ENCODE measurements at places on chromosomes 13 and 19.

GRCh38 chr19:33300009-33300893 is 2.1 kb downstream of the CEBPA start:
- DNase-seq: no peak

GRCh38 chr13:99743094-99743493 is 228.5 kb downstream of the ZIC5 start:
- DNase-seq: no peak

- no peak for DNase-seq
These were observed 43.7 kb upstream of the LDLR start for GRCh38 chr19:11045536-11045935.

- no peak for DNase-seq
These were observed 36.4 kb downstream of the RNF6 start for GRCh38 chr13:26185720-26186117.

DNA sequence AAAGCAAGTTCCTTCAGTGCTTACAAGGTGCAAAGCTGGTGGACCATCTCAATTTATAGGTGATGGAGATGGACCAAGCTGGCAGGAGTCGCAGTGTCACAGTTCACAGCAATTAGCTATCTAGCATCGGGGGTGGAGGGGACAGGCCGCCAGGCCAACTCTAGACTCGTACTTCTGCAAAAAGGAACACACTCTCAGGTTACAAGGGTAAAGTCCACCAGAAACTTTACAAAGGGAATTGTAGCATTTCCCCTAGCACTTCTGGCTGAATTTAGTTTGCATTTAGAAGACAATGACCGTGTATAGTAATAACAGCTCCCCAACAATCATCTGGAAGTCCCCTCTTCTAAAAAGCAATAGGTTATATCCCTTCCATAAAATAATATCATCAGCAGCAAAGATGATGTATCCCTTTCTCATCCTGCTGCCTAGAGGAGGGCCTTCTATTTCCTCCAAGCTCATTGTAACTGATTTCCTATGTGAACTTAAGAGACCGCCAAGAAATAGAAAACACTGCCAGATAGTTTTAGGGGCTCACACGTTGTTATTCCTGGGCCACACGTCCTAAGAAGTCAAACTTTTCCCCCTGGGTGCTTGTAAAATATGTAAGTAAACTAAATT is 8.5 kb upstream of the DOCK9 start:
- no peak for DNase-seq

GRCh38 chr13:34654203-34654602 is 287.9 kb upstream of the NBEA start:
- DNase-seq: no peak

GRCh38 chr19:33740811-33741396 is 55.8 kb upstream of the KCTD15 start:
- no peak for DNase-seq

- no peak for DNase-seq
These were observed 440.5 kb upstream of the SGCG start for GRCh38 chr13:22740264-22740663.

DNA sequence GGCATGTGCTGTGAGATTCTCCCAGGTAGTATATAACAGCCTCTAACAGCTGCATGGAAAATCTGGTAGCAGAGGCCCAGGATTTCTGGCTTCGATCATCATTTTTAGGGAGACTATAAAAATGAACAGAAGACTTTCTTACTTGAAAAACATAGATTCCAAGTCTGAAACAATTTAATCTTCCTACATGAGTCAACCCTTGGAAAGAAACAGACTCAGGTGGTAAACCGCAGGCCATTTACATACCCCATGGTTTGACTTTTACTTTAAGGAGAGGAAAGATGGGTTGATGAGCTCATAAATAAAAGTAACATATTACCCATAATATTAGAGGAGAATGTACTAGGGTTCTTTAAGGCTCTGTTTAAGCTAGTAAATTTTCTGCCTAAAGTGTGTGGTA is 121.6 kb downstream of the CYSLTR2 start:
- DNase-seq: no peak

- no peak for DNase-seq
These were observed 888.8 kb downstream of the SLITRK6 start for GRCh38 chr13:84910423-84910822.

DNA sequence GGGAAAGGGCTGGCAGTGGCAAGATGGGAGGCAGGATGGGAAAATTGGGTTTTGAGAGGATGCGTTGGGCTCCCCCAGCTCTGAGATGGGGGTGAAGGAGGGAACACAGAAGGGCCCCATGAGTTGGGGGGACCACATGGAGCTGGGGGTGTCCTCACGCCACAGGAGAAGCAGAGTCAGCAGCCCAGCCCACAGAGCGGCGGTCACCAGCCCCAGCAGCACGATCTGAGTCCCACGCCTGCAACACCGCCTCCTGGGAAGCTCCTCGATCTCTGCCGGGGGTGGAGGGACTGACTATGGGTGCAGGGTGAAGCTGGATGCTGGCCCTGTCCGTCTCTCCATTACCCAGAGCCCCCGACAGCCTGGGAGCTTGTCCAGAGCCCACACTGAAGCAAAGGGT is 3.3 kb downstream of the FCER2 start:
- DNase-seq: no peak

DNA sequence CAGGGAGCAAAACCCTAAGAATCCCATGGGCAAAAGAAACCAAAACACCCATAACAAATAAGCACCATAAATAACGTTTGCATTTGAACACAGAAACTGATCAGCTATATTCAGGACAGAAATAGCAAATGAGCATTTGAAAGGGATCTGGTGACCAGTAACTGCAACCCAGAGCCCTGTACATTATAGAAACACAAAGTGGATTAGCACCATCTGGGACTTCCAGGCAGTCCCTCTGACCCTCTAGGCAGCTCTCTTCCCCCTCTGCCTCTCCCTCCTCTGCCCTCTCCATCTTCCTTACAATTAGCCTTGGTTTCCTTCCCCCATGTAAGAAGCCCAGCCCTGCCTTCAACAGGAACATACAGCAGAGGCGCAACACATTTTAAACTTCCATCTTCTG is 215.0 kb downstream of the DCLK1 start:
- no peak for DNase-seq

- DNase-seq: no peak
These were observed 969 bp upstream of the CEACAM5 start for GRCh38 chr19:41707502-41707812.

- DNase-seq: no peak
These were observed 121.2 kb downstream of the PDS5B start for GRCh38 chr13:32707471-32707870.

DNA sequence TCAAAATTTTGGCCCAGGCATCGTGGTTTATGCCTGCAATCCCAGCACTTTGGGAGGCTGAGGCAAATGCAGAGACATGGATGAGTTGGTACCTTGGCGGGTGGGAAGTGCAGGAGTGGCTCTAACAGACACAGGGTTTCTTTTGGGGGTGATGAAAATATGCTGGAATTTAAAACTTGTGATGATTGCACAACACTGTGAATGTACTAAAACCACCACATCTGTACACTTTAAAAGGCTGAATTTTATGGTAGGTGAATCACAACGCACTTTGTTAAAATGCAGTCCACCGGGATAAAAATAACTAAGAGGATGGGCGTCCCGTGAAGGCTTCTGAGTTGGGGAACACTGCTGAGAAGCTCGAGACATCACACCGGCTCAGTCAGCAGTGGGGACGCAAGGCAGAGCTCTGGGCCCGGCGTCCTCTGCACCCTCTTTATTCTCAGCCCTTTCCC is 47.1 kb downstream of the MLLT1 start:
- DNase-seq: no peak

DNA sequence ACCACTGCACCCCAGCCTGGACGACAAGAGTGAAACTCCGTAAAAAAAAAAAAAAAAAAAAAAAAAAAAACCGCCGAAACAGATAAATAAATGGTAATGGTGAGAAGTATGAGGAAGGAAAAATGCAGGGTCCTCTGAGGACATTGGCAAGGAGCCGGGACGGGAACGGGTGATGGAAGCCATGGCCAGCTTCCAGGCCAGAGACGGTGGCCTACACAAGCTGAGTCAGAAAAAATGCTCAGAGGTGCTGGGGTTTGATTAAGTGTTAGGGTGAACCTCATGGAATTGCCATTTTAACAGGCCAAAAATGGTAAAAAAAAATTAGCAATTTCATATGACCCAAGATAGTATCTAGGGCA is 866 bp upstream of the ZSWIM4 start:
- DNase-seq: no peak

DNA sequence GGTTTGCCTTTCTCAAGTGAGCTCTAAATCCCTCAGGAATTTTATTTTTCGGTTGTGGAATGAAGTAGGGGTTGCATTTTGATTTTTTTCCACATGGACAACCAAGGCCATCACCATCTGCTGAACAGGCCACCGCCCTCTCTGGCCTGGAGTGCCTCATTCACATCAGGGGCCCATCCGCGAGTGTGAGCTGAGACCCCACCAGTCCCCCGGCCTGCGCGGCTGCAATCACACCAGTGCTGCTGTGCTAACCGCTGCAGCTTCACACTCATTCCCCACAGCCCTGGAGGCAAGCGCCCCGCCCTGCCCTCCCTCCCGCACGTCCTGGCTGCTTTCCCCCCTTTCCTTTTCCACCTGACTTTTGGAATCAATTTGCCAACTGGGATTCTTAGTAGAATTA is 35.7 kb upstream of the ARHGEF7 start:
- DNase-seq: no peak

GRCh38 chr13:70415136-70415535 is 306.9 kb upstream of the KLHL1 start:
- DNase-seq: no peak

DNA sequence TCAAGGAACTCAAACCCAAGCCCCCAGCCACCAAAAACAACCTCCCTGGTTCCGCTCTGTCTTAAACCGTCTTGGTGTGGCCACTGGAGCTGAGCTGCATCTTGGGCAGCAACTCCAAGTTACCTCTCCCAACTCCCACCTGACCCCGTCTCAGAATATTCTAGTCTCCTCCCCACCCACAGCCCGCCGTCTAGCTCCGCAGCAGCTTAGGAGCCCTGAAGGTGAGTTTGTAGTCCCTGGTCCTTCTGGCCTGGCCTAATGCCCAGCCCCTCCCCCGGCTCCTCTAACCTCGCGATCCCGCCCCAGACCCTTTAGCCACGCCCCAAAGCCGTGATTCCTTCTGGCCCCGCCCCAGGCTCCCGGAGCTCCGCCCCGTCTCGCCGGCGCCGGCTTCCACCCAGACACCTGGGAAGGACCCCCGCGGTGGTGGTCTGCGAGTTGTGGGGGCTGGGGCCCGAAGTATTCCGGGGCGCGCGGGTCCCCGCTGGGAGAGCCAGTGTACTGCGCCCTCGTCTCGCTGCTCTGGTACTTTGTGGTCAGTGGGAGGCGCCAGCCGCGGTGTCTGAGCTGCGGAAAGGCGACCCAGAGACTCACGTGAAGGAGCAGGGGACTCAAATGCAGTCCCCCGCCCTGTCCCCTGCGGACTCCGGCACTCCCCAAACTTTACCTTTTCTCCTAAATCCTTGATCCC is 2.5 kb upstream of the LHB start:
- DNase-seq: peak; percentile 35

DNA sequence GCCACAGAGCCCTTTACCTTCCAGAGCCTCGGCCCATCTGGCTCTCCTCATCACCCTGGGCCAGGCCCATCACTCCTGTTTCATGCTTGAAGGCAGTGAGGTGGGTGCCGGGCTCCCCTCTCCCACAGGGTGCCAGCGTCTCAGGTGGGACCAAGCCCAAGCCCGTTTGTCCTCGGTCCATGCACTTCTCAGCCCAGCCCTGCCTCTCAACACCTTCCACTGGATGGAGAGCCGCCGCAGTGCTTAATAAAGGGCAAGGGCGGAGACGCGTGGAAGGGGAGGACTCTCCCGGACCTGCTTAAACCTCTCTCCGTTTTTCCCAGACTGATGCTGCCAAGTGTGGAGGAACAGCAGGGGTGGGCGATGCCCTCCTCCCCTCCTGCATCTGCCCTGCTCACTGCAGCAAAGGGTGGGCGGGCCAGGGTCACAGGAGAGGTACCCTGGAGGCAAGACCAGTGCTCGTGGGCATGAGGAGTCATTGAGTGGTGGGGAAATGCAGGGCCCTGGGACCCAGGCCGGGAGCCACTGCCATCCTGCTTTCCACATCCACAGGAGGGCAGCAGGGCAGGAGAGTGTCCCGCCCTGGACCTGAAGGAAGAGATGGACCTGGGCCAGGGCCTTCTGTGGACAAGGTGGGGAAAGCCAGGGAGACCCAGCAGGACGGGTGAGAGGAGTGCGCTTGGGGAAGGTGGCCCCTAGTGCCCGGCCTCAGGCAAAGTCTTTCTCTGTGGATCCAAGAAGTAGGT is 9.7 kb upstream of the ATP11A start:
- DNase-seq: no peak

GRCh38 chr19:30682146-30682998 is 310.2 kb downstream of the ZNF536 start:
- no peak for DNase-seq
